ENCODE measurements at places on chromosomes 6 and 20.

DNA sequence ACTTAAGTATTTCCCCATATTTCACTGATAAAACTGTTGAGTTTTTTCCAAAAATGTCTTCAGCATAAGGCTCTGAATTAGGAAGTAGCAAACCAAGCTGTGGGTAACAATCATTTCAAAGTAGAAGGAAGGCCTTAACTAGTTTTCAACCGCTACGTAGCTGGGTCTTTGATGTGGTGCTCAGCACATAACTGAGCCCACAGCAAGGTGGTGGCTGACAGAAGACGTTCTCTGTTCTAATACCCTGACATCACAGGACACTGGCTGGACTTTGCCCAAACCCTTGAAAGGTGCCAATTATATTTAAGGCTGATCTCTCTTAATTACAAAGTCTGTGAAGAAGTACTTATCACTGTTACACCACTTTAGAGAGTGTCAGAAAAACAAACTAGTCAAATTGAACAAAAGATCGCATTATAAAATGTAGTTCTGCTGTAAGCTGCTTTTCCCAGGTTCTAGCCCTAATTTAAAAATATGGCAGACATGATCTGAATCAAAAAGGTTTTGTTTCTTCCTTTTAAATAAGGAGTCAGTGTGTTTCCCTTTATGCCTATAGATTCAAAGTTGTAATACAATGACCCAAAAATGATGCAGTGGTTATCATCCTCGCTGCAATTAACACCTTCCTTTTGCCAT is 26.7 kb downstream of the MAN1A1 start:
- DNase-seq: no peak

- no peak for DNase-seq
Observed at GRCh38 chr6:11772109-11772825, 6.3 kb downstream of the ADTRP start.

- no peak for DNase-seq
Observed at GRCh38 chr6:122400462-122401089, 1.1 kb downstream of the HSF2 start.

DNA sequence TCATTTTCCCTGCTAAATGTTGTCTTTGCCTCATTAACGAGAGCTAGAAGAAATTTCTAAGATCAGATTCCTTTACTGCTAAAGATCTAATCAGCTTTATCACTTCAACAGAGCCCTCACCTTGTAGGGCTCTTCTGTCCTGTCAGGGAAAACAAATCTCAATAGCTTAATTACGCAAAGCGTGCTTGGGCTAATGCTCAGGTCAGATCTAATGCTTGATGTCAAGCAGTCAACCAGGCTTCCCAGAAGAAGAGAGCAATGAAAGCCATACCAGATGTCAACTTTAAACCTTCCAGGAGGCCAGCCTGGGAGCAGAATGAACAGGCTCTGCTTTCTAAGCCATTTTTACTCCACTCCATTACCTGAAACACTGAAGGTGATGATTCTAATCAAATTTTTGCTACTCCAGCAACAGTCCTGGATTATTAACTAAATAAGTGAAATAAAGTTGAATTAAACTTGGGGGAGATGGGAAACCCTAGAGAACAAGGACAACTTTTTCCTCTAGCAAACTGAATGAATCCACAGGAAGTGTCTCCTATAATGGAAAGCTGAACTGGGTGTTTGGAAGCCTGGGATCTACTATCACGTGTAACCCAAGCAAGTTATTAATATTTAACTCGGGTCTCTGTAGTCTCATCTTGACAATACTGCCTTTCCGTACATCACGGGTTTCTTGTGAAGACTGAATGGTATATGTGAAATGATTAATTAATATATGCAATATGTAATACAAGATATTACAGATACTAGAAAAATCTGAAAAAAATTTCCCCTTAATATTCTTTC is 273.7 kb downstream of the PTPRK start:
- no peak for DNase-seq

GRCh38 chr6:7805078-7805849 is 79.4 kb downstream of the BMP6 start:
- DNase-seq: no peak

GRCh38 chr20:11020712-11021111 is 346.9 kb upstream of the JAG1 start:
- DNase-seq: no peak

DNA sequence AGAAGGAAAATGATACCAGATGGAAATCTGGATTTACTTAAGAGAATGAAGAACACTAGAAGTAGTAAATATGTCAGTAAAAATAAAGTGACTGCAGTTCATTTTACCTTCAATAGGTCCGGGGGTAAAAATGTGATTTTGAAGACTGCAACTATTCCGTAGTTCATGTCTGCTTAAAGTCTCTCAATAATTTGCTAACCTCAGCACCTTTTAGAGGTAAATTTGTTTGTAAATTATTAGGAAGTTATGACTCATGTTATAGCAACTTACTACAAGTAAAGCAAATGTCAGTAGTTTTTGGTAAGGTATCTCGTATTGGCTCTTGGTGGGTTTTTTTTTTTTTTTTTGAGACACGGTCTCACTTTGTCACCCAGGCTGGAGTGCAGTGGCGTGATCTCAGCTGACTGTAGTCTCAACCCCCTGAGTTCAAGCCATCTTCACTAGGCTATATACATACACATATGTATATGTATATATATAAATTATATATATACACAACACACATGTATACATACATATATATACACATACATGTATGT is 32.1 kb downstream of the BICRAL start:
- no peak for DNase-seq

- DNase-seq: no peak
Observed at GRCh38 chr6:138346302-138347195, 31.2 kb upstream of the SMIM28 start.

Measured in NCI-H1436 treated with DMSO at 0.1 percent for 48 hours (cell line).